ENCODE measurements at places on chromosomes 1 and 21.

DNA sequence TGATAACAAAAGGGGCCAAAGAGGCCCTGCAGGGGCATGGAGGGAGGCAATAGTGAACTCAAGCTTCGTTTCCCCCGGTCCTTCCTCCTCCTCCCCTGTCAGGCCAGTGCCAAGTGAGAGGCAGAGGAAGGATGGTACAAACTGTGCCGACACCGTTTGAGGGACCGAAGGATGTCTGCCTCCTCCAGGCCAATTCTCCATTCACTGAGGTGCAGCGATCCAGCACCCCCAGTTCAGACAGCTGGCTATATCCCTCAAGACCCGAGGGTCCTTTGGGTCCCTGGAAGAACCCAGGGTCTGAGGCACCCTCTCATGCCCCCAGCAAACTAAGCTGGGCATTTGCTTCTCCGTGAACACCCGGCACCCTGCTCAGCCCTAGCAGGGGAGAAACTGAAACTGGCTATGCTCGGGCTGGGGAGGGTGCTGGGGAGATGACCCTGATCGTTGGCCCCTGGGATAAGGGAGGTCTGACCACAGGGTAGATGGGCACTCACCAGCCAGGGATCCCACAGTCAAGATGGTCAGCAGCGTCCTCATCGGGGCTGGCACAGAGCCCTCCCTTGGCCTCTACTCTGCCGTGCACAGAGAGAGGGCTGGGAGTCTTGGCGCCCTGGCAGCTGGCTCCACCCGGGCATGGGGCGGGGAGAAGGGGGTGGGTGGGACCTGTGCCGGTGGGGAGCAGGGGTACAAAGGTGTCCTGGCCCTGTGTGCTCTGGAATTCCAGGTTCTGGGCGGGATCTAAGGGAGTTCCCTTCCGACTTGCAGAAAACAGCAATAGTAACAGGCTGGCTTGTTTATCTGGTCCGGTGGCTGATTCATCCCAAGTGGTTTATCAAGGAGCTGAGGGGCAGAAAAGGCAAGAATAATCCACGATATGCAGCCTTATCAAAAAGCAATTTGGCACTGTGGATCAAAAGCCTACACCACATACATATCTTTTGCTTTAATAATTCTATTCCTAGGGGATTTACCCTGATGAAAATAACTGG lies at the start of gene IL22RA1:
TSS of gene IL22RA1 (minus strand) at position 595 of the 989 bp plus-strand sequence. CDS start at position 537, 58 bp downstream.
- DNase-seq: no peak

GRCh38 chr21:27196651-27197050 lies 229.8 kb upstream of the ADAMTS5 start:
- DNase-seq: no peak

- DNase-seq: no peak
Measured at GRCh38 chr1:86858524-86859261, 55.2 kb downstream of the SELENOF start.

DNA sequence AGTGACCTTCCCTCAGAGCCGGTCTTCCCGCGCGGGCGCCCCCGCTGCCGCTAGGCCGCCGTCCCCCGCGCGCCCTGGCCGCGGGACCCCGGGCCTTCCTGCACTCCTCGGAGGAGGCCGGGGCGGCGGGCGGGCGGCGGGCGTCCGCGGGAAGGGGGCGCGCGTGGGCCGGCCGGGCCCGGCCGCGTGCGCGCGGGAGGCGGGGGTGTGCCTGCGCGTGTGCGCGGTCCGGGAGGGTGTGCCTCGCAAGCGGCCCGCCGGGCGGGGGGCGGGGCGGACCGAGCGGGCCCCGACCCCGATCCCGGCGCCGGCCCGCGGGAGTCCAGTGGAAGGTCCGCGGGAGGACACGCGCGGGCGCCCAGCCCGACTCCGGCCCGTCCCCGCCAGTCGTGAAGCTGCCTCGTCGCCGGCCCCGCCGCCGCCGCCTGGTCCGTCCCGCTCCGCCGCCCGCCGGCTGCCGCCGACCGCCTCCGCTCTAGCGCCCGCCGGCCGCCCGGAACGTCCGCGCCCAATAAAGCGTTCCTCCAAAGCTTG lies 438 bp downstream of the MRPS6 start:
- no peak for DNase-seq

DNA sequence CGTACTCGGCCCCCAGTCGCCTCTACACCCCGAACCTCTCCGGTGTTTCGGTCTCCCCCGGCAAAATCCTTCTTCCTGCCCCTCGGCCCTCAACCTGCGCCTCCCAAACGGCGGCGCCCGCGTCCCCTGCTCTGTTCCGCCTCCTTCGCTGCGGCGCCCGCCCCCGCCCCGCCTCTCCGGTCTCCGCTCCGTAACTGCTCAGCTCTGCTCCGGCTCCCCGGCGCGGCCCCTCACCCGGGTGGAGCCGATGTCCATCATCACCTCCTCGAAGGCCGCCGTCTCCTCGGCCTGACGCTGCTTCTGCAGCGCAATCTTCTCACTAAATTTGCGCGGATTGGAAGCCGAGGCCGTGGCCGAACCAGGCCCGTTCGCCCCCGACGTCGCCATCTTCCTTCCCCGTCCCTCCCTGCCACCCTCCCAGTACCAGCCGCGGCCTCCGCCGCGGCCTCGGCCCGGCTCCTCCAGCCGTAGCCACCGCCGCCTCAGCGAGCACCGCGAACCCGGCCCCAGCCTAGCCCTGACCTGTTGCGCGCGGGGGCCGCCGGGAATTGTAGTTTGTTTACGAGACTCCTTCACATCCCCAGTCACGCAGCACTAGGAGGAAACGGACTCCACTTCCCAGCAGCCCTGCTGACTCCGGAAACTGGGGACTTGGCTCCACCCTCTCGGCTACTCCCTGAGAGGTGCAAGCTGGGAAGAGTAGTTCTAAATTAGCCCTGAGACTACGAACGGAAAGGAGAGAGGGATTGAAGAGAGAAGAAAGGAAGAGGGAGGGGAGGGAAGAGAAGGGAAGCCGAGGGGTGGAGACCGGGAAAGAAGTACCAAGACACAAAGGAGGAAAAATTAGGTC lies at the start of gene CRTC2:
TSS of gene CRTC2 (minus strand) at position 502 of the 850 bp plus-strand sequence. CDS start at position 387, 115 bp downstream.
- peak; percentile 100 for DNase-seq

- DNase-seq: peak; percentile 65
Measured at GRCh38 chr1:14945132-14946010, 208.2 kb upstream of the TMEM51 start.

DNA sequence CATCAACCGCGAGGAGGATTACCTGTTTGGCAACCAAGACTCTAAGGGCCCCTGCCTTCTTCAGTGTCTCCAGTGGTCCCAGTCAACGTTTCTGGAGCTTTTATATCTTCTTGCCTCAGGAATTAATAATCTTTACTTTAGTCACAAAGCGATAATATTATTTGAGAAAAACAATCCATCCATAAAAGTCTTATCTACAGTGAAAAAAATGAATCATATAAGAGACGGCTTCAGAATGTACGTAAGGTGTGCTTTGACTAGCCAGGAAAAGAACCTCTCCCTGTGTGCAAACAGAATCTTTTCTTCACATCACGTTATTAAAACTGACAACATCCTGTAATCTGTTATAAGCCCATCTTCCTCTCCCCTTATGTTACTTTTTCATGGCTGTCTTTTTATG lies at the start of gene REG4:
TSS of gene REG4 (minus strand) at position 74 of the 400 bp plus-strand sequence. CDS start 2,691 bp downstream, outside the sequence.
- DNase-seq: no peak

DNA sequence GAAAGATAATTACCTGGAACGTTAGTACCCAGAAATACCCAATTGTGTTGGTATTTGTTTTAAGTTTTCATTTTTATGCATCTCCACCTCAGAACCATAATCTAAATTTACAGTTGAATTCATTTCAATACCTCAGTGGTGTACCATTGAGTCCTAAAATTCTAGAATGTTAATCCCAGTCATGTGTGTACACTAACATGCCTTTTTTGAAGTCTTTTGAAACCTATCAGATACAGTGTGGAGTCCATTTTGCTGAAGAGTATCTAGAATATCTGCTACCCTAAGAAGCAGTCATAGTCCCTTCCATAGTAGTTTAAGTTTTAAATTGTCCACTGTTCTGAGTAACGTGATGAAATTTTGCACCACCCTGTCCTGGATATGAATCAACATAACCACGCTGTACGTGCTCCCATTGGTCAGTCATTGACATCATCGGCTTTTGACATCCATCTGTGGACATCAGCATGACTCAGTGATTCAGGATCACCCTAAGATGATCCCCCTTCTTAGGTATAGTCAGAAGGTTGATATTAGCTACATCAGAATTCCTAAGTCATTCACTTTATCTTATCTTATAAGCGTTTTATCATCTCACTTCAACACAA lies 7.5 kb upstream of the ASH1L start:
- DNase-seq: no peak

- DNase-seq: no peak
Measured at GRCh38 chr21:44901391-44902074, 19.2 kb downstream of the ITGB2 start.

- DNase-seq: no peak
Measured at GRCh38 chr21:37433456-37433840, 66.9 kb downstream of the DYRK1A start.

Measured in retina (tissue), 1 donor.